Stimulated activated CD8-positive, alpha-beta memory T cell treated with anti-CD3 and anti-CD28 coated beads, Interleukin-2, amount 100 ng/mL, for 1 hour (primary cell): ENCODE measurements at places on chromosomes 6 and 20.

GRCh38 chr20:41272339-41272738 is 45.2 kb downstream of the ZHX3 start:
- DNase-seq: no peak

DNA sequence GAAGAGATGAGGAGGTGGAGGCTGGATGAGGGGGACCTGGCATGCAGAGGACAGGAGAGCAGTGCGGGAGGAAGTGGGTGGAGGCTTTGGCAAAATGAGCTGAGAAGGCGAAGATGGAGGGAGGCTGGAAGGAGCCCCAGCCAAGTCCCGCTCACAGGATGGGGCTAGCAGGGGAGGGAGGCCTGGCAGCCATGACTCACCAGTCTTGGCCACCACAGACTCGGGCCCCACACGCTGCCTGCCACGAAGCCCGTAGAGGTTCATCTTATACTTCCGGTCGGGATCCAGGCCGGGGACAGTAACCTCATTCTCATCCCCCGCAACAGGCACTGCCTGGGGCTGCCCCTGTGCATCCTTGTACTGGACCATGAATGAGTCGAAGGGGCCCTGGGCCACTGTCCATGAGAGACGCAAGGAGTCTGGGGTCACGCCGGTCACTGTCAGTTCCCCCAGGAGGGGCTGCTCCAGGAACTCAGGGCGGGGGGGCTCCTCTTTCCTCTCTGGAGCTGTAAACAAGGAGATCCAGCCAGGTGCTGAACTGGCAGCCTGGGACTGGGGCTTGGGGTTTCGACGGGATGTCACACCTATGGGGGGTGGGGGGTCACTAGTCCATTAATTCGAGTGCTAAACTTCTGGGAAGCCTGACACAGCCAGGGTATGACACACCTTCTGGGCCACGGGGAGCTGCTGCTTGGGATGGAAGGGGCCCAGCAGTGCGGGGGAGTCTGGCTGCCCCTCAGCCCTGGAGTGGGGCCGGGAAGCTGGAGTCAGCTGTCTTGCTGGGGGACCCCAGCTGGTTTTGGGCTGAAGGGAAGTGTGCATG is 27.8 kb downstream of the TNXB start:
- no peak for DNase-seq

GRCh38 chr6:26183581-26184366 is 96.5 kb downstream of the HFE start:
- DNase-seq: no peak

DNA sequence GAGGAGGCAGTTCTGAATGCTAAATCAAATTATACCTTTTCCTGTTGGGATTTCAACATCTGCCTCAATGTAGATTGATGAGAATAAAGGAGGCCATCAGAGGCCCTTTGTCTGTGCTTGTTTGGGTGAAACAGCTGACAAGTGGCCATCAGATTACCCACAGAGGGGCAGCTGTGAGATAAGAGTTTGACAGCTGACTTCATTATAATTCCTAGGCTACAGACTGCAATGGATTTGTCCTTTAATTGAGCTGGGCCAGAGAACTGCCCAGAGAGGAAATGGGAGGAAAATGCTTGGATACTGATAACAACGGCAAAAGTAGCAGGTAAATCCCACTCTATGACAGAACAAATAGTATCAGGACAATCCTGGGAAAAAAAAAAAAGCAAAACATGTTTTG is 649.4 kb downstream of the HDGFL1 start:
- no peak for DNase-seq

DNA sequence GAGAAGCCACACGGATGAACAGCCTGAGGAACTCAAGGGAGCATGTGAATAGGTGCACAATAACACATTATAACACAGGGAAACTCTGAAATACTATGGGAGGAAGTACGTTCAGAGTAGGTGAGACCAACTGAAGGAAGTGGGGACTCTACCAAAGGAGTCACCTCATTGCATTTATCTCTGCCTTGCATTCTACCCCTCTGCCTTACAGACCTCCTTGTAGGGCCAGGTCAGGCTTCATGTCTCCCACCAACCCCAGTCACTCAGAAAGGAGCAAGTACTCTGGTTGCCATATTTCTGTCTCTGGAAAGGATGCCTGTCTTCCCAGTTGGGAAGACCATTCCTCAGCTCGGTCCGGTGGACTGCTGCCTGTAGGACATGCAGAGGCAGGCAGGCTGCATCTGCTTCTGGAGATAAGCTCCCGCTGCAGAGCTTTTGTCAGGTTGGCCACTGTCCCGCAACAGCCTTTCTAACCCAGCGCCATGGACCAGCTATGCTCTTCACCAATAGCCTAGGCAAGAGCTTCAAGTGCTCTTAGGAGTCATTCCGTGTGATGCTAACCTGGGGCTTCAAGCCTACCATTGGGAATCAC is 51.6 kb upstream of the ASIP start:
- no peak for DNase-seq

DNA sequence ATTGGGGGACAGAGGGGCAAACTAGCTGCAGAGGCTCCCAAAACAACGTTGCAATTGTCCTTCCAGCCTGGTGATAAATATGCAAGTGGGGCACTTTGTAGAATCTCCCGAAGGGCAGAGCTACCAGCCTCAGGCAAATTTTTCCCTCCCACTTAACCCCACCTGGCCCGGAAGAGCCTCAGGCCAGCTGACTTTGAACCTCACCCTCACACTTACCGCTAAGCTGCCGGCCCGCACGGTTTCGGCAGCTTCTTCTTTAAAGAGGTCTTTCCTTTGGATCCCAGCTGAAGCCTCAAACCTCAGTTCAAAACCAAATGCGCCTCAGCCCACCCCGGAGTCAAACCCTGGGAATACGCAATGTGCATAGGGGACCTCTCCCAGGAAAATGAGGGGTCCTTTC is 2.5 kb downstream of the OVOL2 start:
- no peak for DNase-seq

DNA sequence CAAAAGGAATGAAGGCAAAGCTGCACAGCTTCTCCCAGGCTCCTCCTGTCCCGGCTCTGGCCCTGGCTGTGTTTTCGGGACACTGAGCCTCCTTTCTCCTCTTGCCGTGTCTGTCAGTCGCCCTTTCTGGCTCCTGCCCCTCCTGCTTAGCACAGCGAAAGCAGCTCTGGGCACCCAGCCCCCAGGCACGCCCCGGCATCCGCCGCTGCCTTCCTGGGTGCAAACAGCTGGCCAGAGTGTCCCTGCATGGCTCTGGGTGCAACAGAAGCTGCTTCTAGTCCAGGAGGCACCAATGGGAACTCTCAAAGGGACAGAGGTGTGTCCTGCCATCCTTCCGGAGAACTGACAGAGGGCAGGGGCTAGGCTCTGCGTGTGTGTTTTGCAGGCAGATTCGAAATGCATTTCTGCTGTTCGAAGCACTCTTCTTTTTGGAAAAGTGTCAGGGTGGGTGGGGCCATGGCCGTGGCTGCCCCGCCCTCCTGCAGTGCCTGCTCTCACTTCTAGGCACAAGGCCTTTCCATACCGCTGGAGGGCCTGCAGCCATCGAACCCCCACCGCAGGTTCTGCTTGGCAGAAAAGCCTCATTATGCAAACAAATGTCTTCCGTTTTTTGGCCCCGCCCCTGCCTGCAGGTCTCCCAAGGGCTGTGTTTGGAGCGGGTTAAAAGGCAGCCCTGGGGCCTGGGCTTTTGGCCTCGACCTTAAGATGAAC is 15.5 kb downstream of the COL9A3 start:
- no peak for DNase-seq

DNA sequence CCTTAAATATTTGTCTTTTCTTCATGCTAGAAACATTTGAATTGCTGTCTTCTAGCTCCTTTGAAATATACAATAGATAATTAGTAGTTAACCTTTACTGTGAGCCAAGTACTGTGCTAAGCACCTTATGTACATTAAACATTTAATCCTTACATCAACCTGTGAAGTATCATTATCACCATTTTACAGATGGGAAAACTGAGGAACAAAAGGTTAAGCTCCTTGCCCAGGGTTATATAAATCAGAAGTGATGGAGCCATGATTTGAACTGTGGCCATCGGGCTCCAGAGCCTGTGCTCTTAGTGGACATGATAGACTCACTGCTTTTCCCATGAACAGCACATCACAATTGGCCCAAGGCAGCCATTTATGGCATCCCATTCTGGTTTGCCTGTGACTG is 140.9 kb downstream of the UNC5CL start:
- no peak for DNase-seq

GRCh38 chr6:99587792-99588191 is 18.8 kb upstream of the PRDM13 start:
- no peak for DNase-seq

GRCh38 chr20:6693178-6693807 is 74.2 kb upstream of the BMP2 start:
- DNase-seq: no peak

- no peak for DNase-seq
Observed at GRCh38 chr6:48817333-48818051, 645.6 kb downstream of the MMUT start.
